Activated CD8-positive, alpha-beta memory T cell treated with anti-CD3 and anti-CD28 coated beads, Interleukin-2, amount 10 ng/mL, durations not matched to agents 7 days and 5 days (primary cell): ENCODE measurements at places on chromosomes 16 and 17.

DNA sequence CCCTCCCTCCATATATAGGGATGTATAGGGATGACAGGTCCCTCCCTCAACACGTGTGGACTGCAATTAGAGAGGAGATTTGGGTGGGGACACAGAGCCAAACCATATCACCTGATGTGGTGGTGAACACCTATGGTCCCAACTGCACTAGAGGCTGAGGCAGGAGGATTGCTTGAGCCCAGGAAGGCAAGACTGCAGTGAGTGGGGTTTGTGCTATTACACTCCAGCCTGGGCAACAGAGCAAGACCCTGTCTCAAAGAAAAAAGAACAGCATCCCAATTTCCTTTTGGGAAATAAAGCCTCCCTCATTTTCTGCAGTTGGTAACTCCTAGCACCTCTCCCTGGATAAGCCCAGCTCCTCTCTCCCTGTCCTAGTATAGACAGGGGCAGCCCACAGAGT is 23.8 kb upstream of the LYRM9 start:
- no peak for DNase-seq

DNA sequence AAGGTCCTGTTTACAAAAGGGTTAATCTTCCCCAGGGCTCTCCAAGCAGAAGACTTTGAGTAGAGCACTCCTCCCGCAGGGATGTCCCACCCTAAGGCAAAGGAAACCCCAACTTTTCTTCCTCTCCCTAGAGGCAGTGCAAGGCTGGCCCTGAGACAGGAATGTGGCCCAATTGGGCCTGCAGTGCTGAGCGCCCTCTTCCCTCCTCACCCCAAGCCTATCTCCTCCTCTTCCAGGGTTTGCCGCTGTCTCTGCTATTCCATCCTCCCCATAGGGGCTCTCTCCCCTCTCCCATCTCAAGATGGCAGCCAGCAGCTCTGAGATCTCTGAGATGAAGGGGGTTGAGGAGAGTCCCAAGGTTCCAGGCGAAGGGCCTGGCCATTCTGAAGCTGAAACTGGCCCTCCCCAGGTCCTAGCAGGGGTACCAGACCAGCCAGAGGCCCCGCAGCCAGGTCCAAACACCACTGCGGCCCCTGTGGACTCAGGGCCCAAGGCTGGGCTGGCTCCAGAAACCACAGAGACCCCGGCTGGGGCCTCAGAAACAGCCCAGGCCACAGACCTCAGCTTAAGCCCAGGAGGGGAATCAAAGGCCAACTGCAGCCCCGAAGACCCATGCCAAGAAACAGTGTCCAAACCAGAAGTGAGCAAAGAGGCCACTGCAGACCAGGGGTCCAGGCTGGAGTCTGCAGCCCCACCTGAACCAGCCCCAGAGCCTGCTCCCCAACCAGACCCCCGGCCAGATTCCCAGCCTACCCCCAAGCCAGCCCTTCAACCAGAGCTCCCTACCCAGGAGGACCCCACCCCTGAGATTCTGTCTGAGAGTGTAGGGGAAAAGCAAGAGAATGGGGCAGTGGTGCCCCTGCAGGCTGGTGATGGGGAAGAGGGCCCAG is 1.0 kb downstream of the PRRT2 start:
- no peak for DNase-seq

DNA sequence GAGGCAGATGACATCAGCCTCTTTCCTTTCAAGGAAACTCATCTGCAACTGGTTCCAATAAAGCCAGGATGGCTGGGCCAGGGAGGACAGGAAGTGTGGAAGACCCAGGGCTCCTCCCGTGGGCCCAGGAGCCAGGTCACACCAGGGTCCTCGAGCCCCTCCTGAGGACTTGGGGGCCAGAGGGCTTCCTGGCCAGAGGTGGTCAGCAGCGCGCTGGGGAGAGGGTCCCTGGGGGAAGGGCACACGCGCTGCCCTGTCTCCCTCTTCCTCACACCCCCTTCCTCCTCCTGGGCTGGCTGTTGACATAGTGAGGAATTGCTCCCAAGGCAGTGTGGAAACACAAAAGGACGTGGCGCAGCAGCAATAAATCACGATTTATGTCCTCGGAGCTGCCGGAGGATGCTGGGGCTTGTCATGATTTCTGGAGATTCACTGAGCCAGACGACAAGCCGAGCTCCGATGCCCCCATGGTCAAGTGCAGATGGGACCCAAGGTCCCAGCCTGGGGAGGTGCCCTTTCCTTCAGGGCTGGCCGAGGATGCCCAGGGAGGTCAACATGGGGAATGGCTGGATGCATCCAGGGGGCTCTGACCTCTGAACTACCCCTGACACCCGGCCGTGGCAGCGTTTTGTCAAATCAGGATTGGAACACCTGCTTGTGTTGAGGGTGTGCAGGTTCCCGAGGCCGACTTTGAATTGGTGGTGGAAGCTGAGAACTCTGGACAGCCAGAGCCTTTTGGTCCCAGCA is 152.6 kb downstream of the IRF8 start:
- no peak for DNase-seq

- no peak for DNase-seq
Measured at GRCh38 chr16:70746040-70746707, 54.8 kb downstream of the VAC14 start.

- DNase-seq = no peak
Measured at GRCh38 chr16:4682616-4683254, 10.6 kb upstream of the NUDT16L1 start.

DNA sequence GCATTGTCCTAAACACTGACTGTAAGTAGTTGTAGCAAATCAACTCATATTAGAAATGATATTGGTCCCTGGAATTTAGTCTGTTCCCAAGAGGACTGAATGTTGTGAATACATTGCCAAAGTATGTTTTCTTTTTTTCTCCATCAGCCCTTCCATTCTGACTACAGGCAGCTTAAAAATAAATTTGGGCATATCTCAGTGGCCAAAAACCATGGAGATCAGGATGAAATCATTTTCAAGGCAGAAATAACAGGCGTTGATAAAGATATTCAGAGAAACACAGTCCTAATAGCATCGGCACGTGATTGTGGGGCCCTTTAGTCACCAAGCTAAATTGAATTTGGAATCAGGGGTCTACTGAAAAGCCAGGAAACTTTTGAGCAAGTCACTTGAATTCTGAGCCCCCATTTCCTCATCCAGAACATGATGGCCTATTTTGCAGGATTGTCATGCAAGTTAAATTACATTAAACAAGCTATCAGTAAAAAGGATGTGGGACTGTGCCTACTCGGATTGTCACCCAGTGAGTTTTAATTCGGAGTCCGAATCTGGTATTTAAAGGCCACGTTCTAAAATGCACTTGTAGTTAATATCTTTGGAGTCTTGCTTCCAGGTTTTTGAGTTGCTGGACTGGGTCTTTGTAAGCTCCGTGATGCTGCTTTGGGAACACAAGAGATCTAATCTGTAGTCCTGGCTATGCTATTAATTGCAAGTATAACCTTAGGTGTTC is 17.1 kb downstream of the HLF start:
- no peak for DNase-seq

DNA sequence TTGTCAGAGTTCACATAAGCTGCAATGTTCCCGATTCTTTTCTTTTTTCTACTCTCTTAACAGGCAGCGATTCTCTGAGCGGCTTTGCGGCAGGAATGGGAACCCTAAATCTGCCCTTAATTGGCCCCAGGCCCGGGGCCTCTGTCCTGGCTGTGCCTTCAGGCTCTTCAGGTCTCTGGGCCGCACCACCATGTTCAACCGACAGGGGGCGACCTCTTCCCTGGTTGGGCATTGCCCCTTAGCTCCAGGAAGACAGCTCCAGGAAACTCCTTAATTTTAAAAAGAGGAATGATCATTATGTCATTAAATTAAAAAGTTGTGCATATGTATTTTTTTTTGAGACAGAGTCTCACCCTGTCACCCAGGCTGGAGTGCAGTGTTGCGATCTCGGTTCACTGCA is 20.3 kb downstream of the CACNG5 start:
- no peak for DNase-seq

GRCh38 chr16:81816793-81817210 is 37.7 kb downstream of the PLCG2 start:
- no peak for DNase-seq

GRCh38 chr17:964876-965275 is 14.7 kb downstream of the NXN start:
- no peak for DNase-seq

DNA sequence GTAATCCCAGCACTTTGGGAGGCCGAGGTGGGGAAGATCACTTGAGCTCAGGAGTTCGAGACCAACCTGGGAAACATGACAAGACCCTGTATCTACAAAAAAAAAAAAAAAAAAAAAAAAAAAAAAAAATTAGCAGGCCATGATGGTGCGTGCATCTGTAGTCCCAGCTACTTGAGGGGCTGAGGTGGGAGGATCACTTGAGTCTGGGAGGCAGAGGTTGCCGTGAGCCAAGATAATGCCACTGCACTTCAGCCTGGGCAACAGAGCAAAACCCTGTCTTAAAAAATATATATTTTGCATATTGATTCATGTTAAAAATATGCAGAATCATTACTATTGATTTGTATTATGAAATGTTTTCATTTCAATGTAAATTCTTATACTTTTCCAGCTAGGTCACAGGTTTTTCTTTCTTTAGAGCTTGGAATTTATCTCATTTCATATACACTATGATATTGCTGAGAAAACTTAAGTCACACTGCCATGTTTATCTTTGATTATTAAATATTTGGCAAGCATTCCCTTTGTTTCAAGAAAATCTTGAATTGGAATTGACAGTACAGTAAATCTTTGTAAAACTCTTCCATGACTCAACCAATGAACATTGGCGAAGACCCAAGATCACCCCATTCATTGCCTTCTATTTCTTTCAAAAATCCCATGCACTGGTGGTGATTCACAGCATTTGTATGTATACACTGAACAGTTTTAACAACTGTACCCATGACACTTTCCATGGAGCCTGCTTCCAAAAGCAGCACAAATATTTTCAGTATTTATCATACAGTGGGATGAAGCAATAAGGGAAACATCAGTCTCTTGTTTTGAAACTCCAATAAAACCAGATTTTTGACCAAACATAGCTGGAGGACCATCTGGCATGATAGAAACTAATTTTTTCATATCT is 83.5 kb upstream of the TNRC6A start:
- DNase-seq = no peak

- DNase-seq = no peak
Measured at GRCh38 chr17:43463241-43463640, 20.5 kb upstream of the DHX8 start.

DNA sequence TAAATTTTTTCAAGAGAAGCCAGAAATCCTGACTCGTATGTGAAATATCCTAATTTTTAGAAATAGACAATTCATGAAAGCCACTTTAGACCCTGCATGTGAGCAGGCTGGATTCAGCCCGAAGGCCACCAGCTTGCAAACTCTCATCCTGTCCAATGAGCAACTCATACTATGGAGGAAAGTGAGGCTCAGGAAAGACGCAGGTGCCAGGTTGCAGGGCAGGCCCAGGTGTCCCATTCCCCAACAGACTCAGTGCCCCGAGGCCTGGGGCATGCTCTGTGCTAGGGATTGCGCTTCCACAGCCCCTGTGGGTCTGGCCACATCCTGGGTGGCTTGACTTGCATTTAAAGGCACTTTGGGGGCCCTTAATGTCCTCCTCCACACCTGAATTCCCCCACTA is 16.7 kb upstream of the RASD1 start:
- no peak for DNase-seq

DNA sequence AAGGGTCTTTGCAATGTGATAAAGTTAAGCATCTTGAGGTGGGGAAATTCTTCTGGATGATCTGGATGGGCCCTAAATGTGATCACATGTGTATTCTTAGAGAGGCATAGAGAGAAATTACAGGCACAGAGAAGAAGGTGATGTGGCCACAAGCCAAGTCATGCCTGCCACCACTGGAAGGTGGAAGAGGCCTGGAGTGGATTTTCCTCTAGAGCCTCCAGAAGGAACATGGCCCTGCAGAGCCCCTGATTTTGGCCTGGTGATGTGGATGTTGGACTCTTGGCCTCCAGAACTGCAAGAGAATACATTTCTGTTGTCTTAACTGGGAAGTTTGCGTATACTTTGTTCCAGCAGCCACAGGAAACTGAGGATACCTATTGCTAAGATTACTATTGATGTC is 156.9 kb upstream of the CACNG5 start:
- DNase-seq = no peak

- no peak for DNase-seq
Measured at GRCh38 chr16:57108432-57108831, 16.0 kb downstream of the CPNE2 start.

DNA sequence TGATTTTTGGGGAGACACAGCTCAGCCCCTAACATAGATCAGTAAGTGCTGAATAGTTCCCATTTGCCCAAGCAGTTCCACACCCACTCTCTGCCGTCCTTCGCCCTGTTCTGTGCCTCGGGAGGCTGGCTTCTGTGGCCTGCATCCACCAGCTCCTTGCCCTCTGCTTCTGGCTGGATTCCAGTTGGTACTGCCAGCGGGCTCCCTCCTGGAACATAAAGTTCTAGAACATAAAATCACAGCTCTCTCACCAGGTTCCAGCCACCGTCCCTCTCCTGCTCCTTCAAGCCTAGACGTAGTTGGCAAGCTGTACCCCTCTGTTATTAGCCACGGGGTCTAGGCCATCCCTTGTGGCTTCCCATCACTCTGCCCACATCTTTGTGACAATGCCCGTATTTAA is 3.9 kb upstream of the MRPS23 start:
- no peak for DNase-seq

DNA sequence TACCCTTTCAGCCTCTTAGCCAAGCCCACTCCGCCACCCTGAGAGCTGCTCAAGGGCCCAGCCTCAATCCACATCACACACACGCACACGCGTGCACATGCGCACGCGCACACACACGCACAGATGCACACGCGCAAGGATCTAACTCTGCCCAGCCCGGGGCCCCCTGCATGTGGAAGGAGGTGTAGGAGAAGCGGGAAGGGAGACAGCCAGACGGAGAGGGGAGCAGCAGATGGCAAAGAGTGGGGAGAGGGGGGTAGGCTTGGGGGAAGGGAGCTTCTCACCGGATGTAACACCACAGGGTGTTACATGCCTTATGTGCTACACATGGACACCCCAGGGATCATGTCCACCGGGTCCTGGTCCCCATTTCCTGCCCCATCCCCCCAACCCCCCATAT is 15.3 kb downstream of the DLG4 start:
- no peak for DNase-seq

- DNase-seq = no peak
Measured at GRCh38 chr16:12170103-12171040, 193.8 kb downstream of the SNX29 start.

DNA sequence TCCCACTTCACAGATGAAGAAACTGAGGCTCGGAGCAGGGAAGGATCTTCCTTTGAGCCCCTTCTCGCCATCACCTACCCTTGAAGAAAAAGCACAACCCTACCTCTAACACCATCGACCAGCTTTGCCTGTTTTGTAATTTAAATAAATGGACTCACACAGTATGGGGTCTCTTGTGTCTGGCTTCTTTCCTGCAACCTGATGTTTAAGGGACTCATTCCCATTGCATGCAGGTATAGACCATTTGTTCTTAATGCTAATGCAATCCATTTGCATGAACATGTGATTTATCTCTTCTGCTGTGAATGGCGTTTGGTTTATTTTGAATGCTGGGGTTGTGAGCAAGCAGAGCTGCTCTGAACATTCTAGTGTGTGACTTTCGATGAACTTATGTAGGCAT is 150.8 kb upstream of the FOXF1 start:
- DNase-seq = no peak
